ENCODE measurements at places on chromosomes 11 and 22.

- no peak for DNase-seq
Observed at GRCh38 chr22:40703736-40704135, 24.5 kb downstream of the MCHR1 start.

- peak; percentile 75 for DNase-seq
Observed at GRCh38 chr11:66744485-66745355, 15.7 kb upstream of the SPTBN2 start.

- no peak for DNase-seq
Observed at GRCh38 chr11:29135504-29135903, 881.3 kb downstream of the KCNA4 start.

DNA sequence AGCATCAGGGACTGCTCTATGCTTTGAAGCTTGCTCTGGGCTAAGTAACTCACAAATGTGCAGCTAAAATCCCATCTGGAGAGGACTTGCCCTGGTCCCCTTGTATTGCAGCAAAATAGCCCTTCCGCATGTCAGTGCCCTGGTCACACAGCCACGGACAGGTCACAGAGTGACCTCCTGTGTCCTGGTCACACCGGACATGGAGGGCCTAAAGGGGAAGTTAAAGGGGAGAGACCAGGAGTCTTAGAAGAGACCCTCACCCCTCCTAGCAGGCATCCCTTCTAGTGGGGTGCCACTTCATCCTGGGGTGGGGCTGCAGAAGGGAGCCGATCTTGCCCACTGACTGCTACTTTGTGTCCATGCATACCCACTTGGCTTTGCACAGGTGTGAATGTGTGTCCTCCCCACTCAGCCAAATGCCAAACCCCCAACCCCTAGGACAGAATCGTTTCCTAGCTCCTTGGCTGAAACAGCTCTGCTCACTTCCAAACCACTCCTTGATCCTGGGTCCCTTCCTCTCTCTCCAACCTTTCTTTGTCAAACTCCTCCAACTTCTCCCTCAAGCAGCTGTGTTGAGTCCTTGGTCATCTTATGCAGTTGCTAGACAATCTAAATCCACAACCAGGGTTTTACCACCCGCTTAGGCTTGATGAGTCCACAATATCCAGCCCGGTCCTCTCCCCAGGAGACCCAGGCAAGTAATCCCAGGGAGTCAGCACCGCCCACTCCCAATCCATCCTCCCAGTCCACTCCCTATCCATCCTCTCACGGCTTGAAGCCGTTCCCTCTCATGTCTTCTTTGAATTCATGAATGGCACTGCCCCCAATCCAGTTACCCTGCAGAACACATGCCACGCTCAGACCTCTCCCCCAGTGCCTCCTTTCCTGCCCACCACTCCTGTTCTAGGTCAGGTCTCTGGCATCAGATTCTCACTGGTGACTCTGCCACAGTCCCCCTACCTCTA is 3.3 kb upstream of the FXYD6 start:
- no peak for DNase-seq

GRCh38 chr11:40104941-40105550 is 1354.4 kb downstream of the LRRC4C start:
- no peak for DNase-seq

DNA sequence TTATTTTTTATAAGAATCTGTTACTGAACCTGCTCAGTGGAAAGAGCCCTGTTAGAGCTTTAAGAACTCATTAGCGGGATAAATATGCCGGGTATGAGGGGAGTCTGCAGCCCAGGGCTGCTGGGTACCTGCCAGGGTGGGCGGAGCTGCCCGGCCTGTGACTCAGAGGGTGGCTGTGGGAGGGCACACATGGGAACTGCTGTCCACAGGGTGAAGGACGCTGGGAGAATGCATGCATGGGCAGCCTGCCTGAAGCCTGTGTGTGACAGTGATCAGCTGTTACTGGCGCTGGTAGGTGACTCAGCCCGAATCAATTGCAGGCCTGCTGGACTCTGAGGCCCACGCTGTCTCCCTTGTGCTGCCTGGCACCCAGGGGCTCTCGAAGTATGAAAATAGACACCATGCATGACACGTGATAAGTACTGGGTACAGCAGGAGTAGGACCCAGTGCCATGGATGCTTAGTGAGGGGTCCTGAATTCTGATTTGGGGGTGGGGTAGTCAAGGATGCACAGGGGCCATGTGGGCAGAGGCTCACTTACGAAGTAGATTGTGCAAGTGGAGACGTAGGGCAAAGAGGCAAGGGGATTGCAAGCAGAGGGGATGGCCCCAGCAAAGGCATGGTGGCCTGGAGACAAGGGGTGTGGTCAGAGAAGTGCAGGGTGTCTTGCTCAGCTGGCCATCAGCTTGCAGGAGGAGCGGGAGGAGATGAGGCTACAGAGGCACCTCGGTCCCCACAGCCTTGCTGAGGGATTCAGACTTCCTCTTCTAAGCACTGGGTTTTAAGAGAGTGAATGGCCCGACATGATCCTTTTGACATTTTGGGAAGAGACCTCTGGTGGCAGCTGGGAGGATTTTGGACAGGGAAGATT is 36.5 kb downstream of the GRIK4 start:
- no peak for DNase-seq
